ENCODE measurements at places on chromosomes 13 and 19.
A peak's percentile ranks its signal among the peaks of the same experiment; 100 is the strongest.

GRCh38 chr13:31731921-31732320 is 7.4 kb upstream of the RXFP2 start:
- no peak for DNase-seq

DNA sequence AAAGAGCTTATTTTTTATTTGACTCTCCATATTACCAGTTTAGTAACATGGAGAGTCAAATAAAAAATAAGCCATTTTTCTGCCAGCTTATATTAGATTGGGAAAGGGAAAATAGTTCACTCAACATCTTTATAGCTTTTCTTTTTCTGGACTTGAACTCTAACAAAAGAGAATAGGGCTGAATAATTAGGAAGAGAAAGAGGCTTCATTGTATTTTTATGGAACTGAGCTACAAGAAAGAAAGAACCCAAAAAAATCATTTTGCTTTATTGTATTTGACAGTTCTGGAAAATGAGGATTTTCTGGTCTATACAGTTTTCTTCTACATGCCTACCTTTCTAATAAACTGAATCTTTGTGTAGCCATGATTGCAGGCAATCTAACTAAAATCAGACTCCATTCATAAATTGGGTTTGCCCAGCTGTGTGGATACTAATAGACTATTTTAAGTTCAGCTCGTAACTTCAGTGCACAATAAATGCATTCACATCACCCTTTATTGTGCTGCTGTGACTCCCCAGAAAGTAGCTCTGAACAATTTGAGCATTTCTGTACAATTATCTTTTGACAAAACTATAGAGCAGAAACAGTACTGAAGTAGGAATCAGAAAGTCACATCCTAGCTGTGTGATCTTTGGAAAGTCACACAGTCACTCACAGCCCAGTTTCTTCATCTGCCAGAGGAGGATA is 115.3 kb downstream of the STOML3 start:
- DNase-seq = no peak

DNA sequence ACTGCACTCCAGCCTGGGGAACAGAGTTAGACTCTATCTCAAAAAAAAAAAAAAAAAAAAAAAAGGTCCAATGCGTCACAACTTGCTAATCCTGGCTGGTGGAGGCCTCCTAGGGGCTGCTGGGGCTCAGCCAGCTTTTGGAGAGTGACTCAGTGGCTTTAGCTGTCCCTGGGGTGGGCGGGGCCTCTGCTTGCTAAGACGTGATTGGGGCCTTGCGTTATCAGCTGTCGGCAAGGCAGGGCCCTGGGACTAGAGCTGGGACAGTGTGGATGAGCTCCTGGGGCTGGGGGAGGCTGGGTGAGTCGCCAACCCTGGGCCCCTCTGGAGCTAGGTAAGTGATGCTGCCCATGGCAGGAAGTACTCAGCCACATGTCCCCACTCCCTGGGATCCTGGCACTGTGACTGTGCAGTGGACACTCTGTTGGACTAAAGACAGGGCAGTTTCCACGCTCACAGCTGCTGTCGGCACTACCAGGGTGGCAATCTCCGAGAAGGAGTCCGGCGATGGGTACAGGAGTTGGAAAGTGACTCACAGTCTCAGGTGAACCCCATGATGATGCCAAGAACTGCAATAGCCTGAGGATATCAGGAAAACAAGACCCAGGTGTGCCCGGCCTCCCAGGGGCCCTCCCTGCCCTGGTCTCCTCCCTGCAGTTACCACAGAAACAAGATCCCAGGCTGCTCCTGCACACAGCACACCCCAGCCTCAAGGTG is 32.2 kb downstream of the F2RL3 start:
- peak; percentile 21 for DNase-seq

DNA sequence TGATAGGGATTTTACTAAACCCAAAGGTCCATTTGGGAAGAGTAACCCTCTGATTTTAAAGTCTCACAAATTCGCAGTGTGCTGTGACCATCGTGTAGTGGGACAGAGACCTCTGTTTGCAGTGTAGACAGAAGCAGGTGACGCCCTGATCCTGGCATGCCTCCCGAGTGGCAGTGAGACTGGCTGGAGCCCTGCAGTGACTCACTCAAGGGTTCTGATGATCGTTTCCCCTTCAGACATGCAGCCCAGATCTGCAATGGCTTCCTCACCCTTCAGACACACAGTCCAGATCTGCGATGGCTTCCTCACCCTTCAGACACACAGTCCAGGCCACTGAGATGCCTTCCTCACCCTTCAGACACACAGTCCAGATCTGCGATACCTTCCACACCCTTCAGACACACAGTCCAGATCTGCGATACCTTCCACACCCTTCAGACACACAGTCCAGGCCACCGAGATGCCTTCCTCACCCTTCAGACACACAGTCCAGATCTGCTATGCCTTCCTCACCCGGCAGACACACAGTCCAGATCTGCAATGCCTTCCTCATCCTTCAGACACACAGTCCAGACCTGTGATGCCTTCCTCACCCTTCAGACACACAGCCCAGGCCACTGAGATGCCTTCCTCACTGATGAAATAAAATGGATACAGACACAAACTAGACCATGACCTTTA is 125.2 kb downstream of the ATP11A start:
- DNase-seq = no peak

DNA sequence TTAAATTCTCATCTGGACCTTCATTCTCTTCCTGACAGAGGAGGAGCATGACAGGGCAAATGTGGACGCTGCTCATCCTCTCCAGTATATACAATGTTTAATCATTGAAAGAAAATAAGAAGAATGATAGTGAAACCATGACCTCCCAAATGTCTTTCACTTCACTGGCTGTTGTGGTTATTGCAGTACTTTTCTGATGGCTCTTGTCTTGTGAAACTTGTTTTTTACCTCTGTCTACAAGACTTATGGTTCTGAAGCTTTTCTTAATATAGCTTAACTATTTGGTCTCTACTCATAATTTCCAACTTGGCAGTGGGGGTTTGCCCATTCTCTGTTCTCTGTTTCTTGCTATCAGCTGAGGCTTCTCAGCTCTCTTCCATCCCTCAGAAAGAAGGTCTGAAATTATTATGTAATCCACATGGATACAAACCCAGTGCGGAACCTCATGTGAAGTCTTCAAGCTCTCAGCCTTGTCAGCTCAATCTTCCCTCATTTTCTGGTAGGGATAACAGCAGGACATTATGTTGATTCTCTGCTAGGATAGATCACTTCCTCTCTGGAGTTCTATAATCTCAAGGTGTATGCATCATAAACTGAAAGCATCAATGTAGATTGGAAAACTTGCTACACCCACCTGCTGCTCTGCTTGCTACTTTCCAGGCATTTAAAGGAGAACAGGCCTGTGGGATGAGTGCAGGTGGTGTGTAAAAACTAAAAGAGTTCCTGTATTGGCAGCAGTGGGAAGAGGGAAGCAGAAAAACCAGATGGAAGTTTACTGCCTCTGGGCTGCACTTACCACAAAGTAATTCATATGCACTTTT is 250.3 kb upstream of the HTR2A start:
- DNase-seq = no peak

DNA sequence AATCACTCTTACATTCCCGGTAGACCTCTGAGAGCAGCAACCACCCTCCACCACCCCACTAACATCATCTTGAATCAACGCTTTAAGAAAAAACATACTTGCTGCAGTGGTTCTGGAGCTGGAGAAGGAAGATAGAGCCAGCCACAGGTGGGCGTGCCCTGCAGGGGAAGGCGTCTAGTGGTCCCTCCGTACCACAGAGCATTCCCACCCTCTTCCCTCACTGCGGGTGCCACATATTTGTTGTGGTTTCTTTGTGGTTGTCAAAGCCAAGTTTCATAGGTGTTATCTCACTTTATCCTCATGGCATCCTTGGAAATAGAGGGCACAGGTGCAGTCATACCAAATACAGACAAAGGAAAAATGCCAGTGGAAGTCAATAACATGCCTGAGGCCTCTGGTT is 22.2 kb downstream of the COL4A2 start:
- DNase-seq = no peak

- DNase-seq = no peak
These were observed 13.8 kb downstream of the EPS15L1 start for GRCh38 chr19:16457954-16458331.

DNA sequence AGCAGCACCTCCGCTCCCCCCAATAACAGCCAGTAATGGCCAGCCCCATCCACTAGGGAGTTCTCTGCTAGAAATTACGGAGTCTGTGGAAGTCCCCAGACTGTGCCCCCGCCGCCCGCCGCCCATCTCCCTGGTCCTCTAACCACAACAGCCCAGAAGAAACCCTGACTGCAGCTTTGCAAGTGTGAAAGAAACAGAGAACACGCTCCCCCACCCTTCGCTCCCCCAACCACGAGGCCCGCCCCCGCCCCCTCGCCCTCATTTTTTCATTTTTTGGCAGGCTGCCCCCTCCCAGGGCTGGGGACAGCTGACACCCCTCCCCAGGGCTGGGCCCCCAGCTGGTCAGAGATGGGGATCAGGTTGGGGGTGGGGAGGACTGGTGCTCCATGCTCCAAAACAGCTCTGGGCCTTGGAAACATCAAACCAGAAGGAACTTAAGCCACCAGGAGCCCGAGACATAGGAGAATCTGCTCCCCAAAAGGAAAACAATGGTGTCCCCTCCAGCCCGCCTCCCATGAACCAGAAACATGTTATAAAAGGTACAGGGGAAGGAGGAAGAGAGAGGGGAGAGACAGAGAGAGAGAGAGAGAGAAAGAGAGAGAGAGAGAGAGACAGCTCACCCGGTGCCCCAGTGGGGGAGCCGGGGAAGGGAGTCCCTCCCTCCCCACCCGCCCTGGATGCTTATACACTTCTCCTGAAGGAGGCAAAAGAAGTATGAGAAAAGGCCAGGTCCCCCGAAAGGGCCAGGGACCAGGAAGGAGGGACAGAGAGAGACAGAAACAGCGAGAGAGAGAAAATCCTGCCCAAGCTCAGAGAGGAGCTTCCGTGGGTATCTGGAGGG is 29.8 kb upstream of the ASF1B start:
- no peak for DNase-seq

- DNase-seq = peak; percentile 99
These were observed 62.9 kb upstream of the MCF2L start for GRCh38 chr13:112905990-112906641.

- no peak for DNase-seq
These were observed 10.3 kb downstream of the FREM2 start for GRCh38 chr13:38697197-38697596.

GRCh38 chr13:113598481-113598880 is 13.9 kb downstream of the TFDP1 start:
- no peak for DNase-seq

DNA sequence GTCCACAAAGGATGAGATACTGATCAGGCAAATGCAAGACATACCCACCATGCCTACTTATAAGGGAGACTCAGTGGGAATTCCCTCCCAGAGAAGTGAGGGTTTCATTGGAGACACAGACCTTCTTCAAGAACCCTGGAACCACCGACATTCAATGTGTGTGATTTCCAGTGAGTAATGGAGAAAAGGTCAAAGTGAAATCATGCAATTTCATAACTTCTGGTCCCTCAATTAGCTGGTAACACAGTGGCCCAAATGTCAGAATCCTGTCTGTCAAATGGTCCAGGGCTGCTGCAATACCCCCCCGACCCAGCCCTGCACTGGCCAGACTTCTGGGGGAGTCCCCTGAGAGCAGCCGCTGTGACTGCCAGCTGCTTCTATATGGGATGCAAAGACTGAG is 4.7 kb upstream of the METTL21C start:
- DNase-seq = peak; percentile 56

- peak; percentile 70 for DNase-seq
These were observed 509 bp downstream of the TPP2 start for GRCh38 chr13:102597029-102597961.

- DNase-seq = peak; percentile 32
These were observed 1139.6 kb upstream of the PCDH9 start for GRCh38 chr13:68369739-68370138.

DNA sequence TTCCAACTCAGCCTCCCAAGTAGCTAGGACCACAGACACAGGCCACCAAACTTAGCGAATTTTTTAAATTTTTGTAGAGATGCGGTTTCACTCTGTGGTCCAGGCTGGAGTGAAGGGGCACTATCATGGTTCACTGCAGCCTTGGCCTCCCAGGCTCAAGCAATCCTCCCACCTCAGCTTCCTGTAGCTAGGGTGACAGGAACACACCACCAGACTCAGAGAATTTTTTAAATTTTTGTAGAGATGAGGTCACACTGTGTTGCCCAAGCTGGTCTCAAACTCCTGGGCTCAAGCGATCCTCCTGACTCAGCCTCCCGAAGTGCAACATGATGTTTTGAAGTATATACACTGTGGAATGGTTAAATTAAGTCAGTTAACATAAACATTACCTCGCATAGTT is 263.6 kb downstream of the OXGR1 start:
- DNase-seq = no peak

DNA sequence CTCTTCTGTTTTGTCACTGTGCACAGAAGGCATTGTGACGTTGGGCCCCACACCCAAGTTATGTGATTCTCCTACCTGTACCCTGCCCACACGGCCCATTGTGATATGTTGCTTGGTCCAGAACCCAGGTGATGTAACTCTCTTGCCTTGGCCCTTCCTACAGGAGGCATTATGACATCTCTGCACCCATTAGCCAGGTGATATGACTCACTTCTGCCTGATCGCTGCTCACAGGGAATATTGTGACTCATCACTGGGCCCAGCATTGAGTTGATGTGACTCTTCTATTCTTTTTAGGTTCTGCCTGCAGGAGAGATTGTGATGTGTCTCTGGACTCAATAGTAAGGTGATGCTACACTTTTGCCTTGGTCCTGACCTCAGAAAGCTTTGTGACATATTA is 65.4 kb upstream of the ZNF91 start:
- DNase-seq = no peak

GRCh38 chr19:772730-773436 is 22.0 kb downstream of the MISP start:
- DNase-seq = no peak

DNA sequence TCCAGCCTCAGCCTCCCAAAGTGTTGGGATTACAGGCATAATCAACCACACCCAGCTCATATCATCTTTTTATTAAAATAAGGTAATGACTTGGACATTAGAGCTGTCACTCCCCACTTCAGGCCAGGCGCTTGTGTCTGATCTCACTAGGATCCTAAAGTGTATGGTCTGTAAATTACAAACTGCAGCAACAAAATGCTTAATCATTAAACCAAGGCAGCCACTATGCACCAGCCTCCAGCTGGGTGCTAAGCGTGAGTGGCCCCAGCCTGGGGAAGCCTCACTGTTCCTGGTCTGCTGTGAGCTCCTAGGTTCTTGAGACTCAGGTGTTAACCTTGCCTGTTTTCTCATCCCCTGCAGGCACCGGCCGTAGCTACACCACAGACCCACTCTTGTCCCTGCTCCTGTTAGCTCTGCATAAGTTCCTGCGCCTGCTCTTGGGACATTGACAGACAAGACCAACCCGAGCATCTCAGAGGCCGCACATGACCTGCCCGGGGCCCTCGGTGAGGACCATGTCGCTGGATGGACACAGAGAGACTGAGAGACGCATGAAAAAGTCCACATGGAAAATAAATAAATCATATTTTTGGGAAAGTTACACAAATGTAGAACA is 37.8 kb downstream of the VSTM2B start:
- DNase-seq = no peak

- peak; percentile 48 for DNase-seq
These were observed 549.0 kb upstream of the GPC6 start for GRCh38 chr13:92677571-92677970.

GRCh38 chr13:101785858-101786257 is 333.4 kb downstream of the ITGBL1 start:
- DNase-seq = peak; percentile 93

Data from NCI-H69 (cell line).